AG09309 (cell line): ENCODE measurements at places on chromosomes 2 and 18.
A peak's percentile ranks its signal among the peaks of the same experiment; 100 is the strongest.

DNA sequence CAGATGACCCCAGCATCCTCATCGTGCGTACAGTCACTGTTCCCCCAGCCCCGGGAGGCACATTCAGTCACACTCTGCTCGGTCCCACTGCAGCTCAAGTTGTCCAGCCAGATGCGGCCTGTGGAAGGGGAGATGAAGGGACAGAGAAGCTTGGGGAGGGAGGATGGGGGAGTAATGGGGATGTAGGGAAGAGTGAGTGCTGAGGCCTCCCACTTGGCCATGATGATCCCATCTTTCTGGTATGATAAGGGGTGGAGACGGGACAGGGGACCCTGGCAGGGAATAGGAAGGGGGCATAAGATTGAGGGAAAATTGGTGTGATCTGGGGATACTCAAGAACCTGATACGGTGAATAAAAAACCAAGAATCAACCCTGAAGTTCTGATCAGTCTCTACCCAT, 3.5 kb downstream of the LOXL3 start:
- no peak for DNase-seq

- no peak for DNase-seq
These were observed 9.2 kb upstream of the IL1A start for GRCh38 chr2:112793449-112793978.

GRCh38 chr18:57438743-57439608, 3.8 kb downstream of the ONECUT2 start:
- no peak for DNase-seq

DNA sequence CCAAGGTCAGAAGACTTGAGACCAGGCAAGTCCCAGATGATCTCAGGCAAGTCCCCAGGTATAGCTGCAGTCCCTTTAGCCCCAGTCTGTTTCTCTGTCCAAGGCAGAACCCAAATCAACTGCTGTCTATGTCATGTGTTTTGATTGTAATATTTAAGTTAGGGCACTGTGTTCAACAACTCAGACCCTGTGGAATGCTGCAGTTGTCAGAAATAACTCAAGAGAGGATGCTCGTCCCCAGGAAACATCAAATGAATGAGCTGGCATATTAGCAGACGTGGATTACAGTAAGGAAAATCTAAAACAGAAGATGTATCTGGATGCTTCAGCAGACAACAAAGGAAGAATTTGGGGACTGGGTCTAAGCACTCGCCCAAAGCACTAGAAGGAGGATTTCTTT, 70.1 kb downstream of the BCL11A start:
- DNase-seq = peak; percentile 74

DNA sequence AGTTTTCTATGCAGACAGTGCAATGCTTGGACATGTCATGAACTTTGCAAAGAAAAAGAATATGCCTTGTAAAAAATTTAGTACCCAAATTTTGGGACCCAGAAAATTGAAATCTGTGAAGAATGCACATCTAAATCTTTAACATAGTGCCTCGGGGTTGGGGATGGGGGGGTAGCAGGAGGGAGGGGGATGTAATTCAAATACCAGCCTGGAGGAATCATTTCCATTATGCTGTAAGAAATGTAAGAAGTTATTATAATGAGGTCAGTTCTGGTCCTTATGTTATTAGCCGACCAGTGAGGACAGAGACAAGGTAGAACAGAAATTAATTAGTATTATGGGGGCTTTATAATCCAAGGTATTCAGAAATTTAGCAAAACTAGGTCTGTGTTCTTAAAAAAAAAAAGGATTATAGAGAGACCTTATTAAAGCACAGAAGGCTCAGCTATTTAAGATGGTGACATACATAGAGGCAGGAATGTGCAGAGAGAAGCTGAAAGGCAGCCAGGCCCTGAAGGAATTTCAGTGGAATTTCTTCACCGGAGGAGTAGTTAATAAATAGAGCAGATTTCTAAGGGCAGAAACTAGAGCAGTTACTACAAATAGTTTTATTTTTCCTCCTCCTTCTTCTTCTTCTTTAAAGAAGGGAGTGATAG, 89.0 kb upstream of the RBMS1 start:
- peak; percentile 66 for DNase-seq

- DNase-seq = no peak
These were observed 101.6 kb upstream of the COPS8 start for GRCh38 chr2:236984046-236984445.

DNA sequence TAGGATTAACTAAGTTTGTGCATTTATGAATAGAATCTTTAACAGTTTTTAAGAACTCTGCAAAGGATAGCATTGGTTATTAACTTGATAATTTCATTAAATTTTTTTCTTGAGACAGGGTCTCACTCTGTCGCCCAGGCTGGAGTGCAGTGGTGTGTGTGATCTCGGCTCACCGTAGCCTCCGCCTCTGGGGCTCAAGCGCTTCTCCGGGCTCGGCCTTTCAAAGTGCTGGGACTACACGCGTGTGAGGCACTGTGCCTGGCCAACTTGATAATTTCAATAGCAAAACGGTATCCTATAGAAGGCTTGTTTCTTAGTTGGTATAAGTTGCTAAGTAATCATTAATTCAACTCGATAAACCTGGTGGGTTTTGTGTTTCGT, 38.0 kb downstream of the ADNP2 start:
- no peak for DNase-seq

- DNase-seq = no peak
These were observed 111.7 kb upstream of the DYNAP start for GRCh38 chr18:54479365-54479764.

DNA sequence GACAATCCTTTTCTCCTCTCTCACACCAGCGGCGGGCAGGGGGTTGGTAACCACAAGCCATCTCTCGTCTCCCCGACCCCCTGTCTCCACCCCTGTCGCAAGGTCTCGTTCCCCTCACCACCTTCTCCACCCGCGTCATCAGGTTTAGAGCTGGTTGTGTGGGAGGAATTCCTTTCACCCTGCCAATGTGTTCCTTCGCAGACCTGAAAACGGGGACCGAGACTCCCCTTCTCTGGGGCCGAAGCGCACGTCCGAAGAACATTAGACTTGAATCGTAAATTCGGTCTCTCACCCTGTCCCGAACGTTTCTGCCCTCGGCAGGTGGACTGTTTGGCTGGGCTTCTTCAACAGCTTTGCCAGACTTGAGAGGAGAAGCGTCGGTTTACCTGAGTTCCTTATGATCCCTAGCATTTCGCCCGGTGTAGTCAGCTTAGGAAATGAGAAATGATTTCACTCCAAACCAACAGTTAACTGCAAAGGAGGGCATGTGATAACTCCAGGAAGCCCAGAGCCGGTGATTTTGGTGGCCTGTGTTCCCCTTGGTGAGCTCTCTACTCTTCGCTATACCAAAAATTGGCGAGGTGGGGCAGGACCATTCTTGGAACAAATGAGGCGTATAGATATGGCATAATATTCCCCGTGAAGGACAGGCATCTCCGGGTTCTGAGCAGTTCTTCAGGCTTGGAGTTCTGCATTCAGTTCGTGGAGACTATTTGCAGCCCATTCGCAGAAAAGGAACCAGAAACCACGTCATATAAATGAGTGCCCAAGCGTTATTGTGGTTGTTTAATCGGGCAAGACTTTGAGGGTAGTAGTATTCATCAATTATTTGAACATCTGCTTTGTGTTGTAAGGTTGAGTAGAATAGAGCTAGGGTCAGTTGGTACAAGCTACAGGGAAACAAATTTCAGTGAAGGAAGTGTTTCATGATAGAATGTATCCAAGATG, 694 bp downstream of the CFAP36 start:
- DNase-seq = no peak

- DNase-seq = no peak
These were observed 1.4 kb upstream of the MALT1 start for GRCh38 chr18:58669731-58670378.

DNA sequence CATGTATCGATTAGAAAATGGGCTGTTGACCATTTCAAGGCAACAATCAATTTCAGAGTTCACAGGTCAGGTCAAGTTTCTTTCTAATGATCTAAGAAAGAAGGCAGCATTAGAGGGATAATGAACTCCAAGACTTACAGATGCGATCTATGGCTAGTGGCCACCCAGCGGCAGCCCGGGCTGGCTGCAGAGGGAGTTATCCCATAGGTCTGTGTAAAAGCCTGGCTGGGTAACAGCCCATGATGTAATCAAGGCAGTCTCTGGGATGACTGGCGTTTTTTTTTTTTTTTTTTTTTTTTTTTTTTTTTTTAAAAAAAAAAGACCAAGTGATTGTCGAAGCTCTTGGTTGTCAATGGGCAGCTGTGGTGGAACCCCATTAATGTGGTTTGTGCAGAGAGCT, 171.1 kb upstream of the SKOR2 start:
- DNase-seq = no peak

GRCh38 chr2:80329491-80329890, 24.9 kb upstream of the LRRTM1 start:
- DNase-seq = no peak

DNA sequence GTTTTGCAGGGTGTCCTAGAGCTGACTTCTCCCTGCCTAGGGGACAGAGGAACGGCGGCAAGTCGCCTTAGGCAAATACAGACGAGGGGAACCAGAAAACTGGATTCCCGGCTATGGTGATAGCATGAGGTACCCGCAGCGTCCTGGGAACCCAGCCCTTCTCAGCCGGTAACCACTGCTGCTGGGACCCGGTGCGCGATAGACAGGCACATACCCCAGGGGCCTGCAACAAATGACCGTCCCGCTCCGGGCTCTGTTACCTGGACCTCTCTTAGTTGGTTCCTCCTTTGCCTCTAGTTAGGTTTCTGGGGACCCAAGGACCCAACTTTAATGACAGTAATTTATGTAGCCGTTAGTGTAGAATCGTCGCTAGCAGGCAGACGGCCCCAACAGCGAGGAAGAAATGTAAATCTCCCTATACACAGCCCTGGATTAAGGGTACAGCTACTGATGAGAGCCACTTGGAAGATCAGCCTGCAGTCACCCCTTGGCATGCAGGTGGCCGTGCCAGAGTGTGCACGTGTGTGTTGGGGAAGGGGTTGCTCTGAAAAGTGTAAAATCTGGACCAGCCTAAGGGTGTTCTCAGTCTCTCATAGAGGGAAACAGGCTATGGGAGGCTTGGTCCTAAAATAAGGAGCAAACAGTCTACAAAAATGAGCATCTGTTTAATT, 819 bp upstream of the SERPINE2 start:
- DNase-seq = no peak
